Stimulated activated CD8-positive, alpha-beta memory T cell treated with anti-CD3 and anti-CD28 coated beads, Interleukin-7, amount 100 ng/mL, for 24 hours (primary cell): ENCODE measurements at places on chromosomes 5 and 9.

GRCh38 chr9:113503131-113503541 is 39.6 kb downstream of the RGS3 start:
- DNase-seq: no peak

- no peak for DNase-seq
Measured at GRCh38 chr9:121841771-121842611, 190.6 kb downstream of the DAB2IP start.

DNA sequence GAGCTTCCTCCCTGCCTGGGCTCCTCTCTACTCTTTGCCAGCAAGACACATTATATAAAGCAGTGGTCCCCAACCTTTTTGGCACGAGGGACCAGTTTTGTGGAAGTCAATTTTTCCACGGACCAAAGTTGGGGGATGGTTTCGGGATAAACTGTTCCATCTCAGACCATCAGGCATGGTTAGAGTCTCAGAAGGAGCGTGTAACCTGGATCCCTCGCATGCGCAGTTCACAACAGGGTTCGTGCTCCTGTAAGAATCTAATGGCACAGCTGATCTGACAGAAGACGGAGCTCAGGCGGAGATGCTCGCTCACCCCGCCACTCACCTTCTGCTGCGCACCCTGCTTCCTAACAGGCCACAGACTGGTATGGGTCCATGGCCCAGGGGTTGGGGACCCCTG is 142.8 kb downstream of the LIFR start:
- no peak for DNase-seq

DNA sequence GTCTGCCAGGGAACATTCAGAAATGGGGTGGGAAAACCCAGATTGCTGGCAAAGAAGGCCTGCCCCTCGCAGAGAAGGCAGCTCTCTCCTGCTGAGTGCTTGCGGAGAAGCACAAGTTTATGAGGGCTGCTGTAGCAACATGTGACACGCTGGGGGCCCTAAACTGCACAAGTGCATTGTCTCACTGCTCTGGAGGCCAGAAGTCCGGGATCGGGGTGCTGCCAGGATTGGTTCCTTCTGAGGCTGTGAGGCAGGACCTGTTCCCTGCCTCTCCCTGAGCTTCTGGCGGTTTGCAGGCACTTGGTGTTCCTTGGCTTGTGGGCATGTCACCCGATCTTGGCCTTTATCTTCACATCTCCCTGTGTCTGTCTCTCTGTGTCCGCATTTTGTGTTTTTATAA is 75.6 kb upstream of the NEURL1B start:
- no peak for DNase-seq

DNA sequence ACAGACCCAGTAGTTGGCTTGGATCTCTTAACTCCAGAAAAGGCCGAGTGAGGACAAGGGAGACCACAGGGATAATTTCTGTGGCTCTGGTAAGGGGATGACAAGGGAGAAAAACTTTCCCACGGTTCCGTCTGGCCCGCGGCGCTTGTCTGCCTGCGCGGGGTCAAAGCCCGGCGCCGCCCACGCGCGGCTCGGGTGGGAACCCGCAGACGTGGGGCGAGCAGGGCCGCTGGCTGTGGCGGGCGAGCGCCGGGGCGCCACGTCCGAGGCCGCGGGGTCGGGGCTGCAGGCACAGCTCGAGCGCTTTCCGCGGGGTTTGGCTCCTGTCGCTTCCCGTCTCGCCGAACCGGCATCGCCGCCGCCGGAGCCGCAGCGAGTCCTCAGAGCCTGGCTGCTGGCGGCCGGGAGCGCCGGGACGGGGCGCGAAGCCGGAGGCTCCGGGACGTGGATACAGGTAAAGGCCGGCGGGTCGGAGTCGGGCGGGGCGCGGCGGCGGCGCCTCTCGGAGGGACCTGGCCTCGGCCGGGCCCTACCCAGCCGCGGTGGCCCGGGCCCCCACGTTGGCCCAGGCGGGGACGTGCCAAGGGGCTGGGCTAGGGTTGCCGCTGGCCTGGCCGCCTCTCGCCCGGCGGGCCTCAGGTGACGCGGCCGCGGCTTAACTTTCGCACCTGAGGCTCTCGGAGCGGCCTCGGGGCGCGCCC is at the start of gene RNF180:
Gene RNF180, plus strand, starts transcription at position 344 of the 701 bp plus-strand sequence. CDS start 34,965 bp downstream, outside the sequence.
- no peak for DNase-seq

- DNase-seq: no peak
Measured at GRCh38 chr5:97547999-97548738, 365.1 kb upstream of the RIOK2 start.

- DNase-seq: no peak
Measured at GRCh38 chr9:81112627-81113452, 576.5 kb downstream of the TLE1 start.

DNA sequence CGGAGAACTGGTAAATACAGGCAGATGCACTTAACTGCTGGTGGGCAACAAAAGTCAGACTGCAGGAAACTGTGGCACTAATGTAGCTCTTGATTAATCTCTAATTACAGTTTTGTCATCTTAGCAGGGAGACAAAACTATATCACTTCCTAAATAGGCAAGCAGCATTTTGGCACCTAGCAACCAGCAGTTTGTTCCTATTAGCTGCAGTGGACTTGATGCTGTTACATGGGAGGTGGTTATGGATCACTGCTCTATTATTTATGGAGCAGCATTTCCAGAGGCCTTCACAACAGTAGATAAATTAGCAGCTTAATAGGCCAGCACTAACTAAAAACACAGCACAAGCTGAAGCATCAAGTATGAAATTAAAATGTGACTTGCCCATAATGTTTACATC is 518.3 kb upstream of the ITGA1 start:
- no peak for DNase-seq

- no peak for DNase-seq
Measured at GRCh38 chr5:82622205-82622604, 344.1 kb upstream of the RPS23 start.

DNA sequence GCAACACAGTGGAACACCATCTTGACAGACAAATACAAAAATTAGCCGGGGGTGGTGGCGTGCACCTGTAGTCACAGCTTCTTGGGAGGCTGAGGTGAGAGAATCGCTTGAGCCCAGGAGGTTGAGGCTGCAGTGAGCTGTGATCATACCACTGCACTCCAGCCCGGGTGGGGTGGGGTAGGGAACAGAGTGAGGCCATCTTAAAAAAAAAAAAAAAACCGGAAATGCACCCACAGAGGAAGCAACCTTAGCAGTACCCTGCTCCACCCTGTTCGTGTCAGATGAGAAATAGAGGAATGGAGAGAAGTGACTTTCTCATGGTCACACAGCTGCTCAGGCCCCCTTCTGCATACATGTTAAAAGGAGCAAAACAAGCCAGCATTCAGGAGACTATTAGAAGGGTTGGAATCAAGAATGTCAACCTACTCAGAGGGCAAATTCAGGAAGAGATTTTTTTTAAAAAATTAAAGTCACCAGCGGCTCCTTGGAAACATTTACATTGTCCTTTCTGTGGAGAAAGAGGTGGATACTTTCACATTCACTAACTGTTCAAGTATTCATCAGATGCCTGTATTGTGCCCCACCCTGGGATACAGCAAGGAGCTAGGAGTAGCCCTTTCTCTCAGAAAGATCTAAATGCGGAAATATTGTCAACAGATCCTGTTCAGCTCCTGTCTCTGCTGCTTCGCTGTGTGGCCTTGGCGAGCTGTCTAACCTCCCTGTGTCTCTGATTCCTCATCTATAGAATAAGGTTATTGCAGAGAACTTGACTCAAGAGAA is 41.0 kb downstream of the CYFIP2 start:
- no peak for DNase-seq

GRCh38 chr9:13388157-13388556 is 108.7 kb upstream of the MPDZ start:
- no peak for DNase-seq

DNA sequence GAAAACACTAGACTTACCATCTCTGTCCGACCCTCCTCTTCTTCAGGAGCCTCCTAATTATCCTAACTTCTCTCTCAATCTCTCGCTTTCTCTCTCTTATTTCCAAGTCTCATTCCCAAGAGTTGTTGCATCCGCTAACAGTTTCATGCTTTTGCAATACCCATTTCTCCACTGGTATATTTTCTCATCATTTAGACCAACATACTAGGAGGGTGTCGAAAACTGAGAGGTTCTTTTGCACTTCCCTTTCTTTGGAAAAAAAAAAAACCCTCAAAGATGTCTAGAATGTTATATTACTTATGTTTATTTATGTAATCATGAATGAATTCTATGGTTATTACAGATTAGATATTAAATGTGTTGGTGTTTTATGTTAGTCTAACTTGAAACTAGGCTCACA is 35.9 kb downstream of the SPZ1 start:
- DNase-seq: no peak

- DNase-seq: no peak
Measured at GRCh38 chr5:156971415-156971814, 8.4 kb upstream of the TIMD4 start.

GRCh38 chr9:131417264-131418142 is 23.6 kb downstream of the PRRC2B start:
- DNase-seq: no peak

DNA sequence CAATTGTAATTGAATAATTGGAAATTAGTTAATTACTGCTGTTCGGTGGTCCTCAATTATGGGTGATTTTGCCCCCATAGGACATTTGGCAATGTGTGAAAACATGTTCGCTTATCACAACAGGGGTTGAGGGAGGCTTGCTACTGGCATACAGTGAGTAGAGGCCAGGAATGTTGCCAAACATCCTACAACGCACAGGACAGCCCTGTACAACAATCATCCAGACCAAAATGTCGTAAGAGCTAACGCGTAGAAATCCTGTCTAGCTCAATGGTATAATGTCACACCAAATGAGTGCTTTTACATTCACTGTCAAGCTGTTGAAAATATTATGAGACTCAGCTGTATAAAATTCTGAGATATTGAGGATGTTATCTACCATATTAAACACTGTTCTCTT is 464.4 kb upstream of the TUSC1 start:
- no peak for DNase-seq

- DNase-seq: no peak
Measured at GRCh38 chr5:603081-603998, 8.8 kb upstream of the CEP72 start.

DNA sequence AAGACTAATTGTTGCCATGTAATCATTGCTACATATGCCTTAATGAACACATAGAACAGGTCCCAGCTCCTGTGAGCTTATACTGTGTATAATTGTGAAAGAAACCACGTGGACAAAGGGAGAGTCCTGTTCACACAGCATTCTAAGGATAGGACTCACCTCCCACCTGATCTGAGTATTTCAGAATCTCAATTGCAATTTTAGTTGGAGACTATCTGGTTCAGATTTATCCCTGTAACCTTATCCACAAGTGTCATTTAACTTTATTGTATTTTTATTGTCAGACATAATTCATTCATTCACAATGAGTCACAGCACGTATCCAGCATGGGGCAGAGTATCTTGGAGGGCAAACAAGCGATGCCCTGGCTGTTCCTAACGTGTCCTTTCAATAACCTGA is 448.3 kb downstream of the NTRK2 start:
- DNase-seq: no peak

GRCh38 chr5:6737043-6737941 is 24.1 kb downstream of the TENT4A start:
- DNase-seq: no peak

DNA sequence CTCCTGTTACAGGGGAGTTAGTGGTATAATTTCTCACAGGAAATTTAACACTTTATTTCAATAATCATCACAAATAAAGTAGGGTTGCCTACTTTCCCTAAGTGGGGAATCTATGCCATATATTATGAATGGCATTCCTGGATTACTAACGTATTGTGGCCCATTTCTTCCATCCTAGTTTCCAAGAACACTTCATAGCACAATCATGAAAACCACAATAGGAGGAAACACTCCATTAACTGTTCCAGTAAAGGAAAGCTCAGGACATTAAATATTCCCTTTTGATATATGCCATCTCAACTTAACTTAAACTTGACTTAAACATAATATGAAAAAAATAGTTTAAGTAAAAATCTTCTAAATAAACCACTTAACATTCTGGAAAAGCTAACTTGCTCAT is 2.1 kb downstream of the CPLANE1 start:
- no peak for DNase-seq

DNA sequence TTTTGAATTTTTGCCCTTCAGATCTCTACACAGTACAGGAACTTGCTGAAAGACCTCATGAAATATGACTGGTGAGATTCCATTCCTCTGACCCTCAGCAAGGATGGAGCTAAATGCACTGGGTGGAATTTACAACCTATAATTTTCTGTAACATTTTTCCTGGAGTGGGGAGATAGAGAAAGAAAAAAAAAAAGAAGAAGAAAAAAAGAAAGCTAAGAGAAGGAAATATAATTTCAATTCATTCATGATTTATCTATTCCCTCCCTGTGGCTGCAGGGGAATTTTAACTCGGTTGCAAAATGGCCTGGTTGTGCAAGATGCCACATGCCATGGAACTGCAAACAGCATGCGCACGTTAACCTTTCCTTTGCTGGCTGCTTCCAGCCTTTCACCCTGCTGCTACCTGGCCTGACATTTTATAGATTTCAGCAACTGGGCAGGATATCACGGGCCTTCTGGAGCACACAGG is 155.4 kb downstream of the FSTL4 start:
- no peak for DNase-seq

- DNase-seq: no peak
Measured at GRCh38 chr9:18245911-18246310, 228.0 kb upstream of the ADAMTSL1 start.

DNA sequence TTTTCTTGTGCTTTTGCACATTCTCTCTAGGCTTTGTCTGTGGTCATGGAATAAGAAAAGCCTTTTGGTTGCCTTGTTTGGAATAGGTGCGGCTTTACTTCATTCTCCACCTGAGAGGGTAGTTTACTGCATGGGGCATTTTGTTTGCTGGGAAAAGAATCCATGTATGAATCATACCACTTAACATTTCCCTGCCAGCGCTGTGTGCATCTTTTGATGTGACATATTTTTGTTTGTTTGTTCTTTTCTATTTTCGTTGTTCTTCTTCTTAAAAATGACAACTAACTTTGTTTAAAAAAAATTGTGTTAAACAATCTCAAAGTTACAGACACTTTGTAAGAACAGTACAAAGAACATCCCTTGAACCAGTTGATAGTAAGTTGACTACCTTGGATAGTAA is 113.2 kb downstream of the GCNT1 start:
- DNase-seq: no peak

DNA sequence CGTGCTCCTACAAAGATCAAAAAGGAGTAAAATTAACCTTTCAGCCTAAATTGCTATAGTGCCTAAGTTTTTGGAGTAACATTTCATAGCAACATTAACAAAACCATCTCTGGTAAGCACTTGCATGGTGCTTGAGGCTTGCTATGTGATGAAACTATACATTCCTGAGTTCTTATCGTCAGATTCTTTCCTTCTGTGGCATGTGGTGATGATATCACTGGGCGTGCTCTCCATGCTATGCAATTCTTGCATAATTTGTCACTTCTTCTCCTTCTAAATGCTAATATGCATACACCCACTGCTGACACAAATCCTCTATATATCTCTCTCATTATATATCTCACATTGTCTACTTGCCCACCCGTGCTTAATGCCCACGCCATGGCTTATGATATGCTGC is 2019.9 kb downstream of the MAT2B start:
- DNase-seq: no peak

GRCh38 chr9:131020862-131021261 is 11.9 kb downstream of the LAMC3 start:
- DNase-seq: no peak
